ENCODE measurements at places on chromosomes 4 and X. TPM values are rescaled to one million over a fixed set of nuclear protein-coding genes. Genes with fewer than 3 reads are reported as not detected.

GPRASP2 gene
- total RNA-seq = 8.6 TPM

GNL3L gene
- 24.9 TPM for total RNA-seq

MXRA5 gene
- not detected for total RNA-seq

CT45A5 gene
- not detected for total RNA-seq

EGF gene
- total RNA-seq = 0.13 TPM

POU4F2 gene
- total RNA-seq = not detected

GRCh38 chr4:125650557-125650956 lies 335.8 kb downstream of the FAT4 start:
- DNase-seq = no peak

- DNase-seq = no peak
Observed at GRCh38 chr4:184792334-184792733, 33.4 kb downstream of the ACSL1 start.

DNA sequence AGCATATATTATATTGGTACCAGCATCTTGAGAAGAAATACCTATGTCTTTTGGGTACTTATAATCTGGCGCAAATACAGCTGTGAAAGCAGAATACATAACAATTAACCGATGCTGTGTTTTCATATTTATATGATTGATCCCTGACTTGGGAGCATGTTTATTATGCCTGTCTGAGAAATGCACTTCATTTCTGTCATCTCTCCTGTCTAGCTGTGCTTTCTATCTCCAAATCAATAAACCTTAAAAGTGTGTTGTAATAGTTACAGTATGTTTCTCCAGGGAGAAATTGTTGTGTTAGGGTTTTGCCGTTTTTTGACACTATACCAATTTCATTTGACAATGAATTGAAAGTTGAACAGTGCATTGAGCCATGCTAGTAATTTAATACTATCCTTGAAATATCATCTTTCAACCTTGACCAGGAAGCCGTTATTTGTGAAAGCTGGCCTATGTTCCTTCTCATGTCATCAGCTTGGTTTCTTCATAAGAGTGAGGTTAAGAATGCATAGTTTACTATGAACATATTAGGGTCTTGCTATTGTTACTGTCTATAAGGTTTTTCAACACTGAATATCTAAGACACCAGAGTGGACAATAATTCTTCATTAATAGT lies 206.2 kb upstream of the PCDH18 start:
- DNase-seq = no peak

DNA sequence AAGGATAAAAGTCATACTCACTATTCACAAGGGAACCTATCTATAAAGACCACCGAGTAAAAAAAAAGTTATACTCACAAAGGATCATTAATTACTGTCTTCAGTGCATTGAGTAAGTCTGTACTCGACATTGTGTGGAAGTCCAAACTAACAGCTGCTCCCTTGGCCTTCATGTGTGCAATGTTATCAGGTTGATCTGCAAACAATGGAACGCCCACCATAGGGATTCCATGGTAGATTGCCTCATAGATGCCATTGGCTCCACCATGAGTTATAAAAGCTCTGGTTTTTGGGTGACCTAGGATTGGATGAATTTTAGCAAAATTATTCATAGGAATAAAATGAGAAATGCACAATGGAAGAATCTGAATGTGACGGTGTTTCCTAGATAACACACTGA lies 10.6 kb downstream of the UGT2B4 start:
- no peak for DNase-seq

- no peak for DNase-seq
Observed at GRCh38 chr4:175106301-175106700, 188.1 kb downstream of the ADAM29 start.

All from dermis microvascular lymphatic vessel endothelial cell (primary cell).